ENCODE measurements at places on chromosomes 6 and 20. TPM values are rescaled to one million over a fixed set of nuclear protein-coding genes. Genes with fewer than 3 reads are reported as not detected.

The CLPSL2 gene
- not detected for total RNA-seq

The BACH2 gene
- total RNA-seq, result 0.40 TPM

The CGAS gene
- total RNA-seq, result 11.3 TPM

The DPPA5 gene
- total RNA-seq, result not detected

The SLC17A1 gene
- total RNA-seq, result not detected
